ENCODE measurements at places on chromosomes 2 and 18.

- no peak overlapping the region for H3K4me3 ChIP-seq
- no peak for DNase-seq
- no peaks in the 10 kb centered on the region for H3K27me3 ChIP-seq
- no peaks in the 10 kb centered on the region for H3K36me3 ChIP-seq
- no peaks in the 10 kb centered on the region for H3K4me1 ChIP-seq
Measured at GRCh38 chr2:181305301-181306123, 151.7 kb upstream of the ITGA4 start.

DNA sequence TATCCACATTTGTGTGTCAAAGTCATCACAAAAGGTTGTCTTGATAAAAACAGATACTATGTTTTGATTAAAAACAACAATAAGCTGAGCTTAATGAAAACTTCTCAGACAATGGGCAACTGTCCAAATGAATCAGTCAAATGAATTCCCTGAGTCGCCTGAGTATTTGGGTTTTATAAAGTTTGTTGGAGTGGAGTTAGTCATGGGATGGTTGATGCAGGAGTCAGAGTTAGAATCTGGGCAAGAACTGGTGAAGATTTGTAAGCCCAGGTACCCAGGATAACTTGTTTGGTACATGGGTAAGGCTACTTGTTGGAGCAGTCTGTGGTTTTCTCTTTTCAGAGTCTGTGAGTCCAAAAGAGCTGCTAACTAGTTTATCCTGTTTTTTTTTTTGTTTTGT is 34.4 kb upstream of the RAPGEF4 start:
- no peaks in the 10 kb centered on the region for H3K27me3 ChIP-seq
- H3K36me3 ChIP-seq: no peaks in the 10 kb centered on the region
- H3K4me1 ChIP-seq: no peaks in the 10 kb centered on the region
- H3K4me3 ChIP-seq: no peak overlapping the region

- H3K4me3 ChIP-seq: no peak overlapping the region
- no peaks in the 10 kb centered on the region for H3K27me3 ChIP-seq
- H3K4me1 ChIP-seq: peaks cover 38% of the 10 kb centered on the region
- peak overlapping the region; percentile 81 for H3K27ac ChIP-seq
- no peaks in the 10 kb centered on the region for H3K36me3 ChIP-seq
- peak; percentile 54 for DNase-seq
Measured at GRCh38 chr2:241770185-241770935, 6.3 kb upstream of the GAL3ST2 start.

DNA sequence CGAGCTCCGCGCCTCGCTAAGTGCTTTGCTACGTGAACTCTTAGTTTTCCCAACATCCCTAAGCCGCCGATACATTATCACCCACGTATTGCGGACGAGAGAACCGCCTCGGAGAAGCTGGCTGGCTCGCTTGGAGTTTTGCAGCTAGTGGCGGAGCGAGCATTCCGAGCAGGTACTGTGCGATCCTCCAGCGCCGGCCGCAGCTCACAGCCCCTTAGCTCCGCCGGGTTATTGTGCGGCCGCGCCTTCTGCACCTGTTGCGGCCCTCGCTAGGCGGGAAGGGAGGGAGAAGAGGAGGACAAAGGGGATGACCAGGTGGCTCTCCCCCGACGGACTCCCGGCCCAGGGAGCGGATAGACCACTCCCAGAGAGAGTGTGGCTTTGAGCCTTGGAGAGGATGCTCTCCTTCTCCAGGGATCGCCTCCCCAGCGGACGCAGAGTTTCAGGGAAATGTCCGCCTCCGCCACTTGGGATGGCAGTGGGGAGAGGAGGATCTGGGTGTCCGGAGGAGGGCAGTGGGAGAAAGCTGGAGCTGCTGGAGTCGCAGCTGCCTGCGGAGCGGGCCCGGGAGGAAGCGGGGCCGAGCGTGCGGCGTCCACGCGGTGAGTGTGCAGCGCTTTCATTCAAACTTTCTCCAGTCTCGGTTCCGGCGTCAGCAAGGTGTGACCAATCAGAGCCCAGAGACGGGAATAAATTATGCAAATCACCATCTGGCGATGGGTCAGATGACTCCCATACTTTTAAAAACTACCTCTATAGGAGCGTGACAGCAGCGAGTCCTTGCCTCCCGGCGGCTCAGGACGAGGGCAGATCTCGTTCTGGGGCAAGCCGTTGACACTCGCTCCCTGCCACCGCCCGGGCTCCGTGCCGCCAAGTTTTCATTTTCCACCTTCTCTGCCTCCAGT is at the start of gene LIPG:
Gene LIPG (plus strand): TSS at position 769 of the 905 bp plus-strand sequence. CDS start 252 bp downstream, outside the sequence.
- H3K27ac ChIP-seq: peak within 1 kb of the TSS; percentile 92
- H3K4me3 ChIP-seq: peak within 1 kb of the TSS; percentile 56
- H3K36me3 ChIP-seq: no peaks in the 10 kb centered on the region
- no peaks in the 10 kb centered on the region for H3K4me1 ChIP-seq

- H3K27me3 ChIP-seq: no peaks in the 10 kb centered on the region
- H3K4me1 ChIP-seq: peaks cover 16% of the 10 kb centered on the region
- H3K27ac ChIP-seq: no peak overlapping the region
- H3K36me3 ChIP-seq: no peaks in the 10 kb centered on the region
Measured at GRCh38 chr2:164568317-164568716, 53.0 kb downstream of the GRB14 start.

DNA sequence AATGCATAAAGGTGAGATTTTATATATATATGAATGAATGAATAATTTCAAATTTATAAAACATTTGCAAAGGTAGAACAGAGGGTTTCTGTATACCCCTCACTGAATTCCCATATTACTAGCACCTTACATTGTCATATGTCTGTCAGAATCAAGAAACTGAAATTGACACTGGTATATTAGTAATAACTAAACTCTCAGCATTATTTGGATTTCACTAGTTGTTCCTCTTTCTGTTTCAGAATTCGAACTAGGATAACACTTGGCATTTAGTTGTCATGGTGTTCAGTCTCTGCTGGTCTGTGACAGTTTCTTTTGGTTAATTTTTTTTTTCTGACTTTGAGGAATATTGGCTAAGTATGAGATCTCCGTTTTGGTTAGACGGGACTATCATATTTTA is 275.9 kb downstream of the DCC start:
- no peaks in the 10 kb centered on the region for H3K36me3 ChIP-seq
- no peak overlapping the region for H3K4me3 ChIP-seq
- DNase-seq: no peak
- H3K27me3 ChIP-seq: no peaks in the 10 kb centered on the region
- H3K27ac ChIP-seq: no peak overlapping the region
- H3K4me1 ChIP-seq: no peaks in the 10 kb centered on the region

GRCh38 chr2:234913208-234913626 is 38.6 kb upstream of the SH3BP4 start:
- H3K4me3 ChIP-seq: no peak overlapping the region

DNA sequence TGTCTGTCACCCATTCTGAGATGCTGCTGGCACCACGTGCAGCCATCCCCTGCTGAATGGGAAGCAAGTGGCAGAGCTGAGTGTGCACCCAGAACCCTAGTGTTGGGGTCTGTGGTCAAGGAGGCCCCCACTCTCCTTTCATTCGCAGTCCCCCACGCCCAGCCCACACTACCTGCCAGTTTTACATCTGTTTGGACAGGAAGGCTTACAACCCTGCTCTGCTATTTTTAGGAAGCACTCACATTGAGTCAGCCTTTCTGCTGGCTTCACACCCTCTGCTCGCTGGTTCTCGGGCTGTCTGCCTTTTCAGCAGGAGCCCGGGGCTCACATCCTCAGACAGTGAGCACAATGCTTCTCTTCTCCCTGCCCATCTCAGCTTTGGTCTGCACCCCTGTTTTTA is 10.7 kb upstream of the ADCY3 start:
- no peaks in the 10 kb centered on the region for H3K27me3 ChIP-seq
- no peak overlapping the region for H3K4me3 ChIP-seq

DNA sequence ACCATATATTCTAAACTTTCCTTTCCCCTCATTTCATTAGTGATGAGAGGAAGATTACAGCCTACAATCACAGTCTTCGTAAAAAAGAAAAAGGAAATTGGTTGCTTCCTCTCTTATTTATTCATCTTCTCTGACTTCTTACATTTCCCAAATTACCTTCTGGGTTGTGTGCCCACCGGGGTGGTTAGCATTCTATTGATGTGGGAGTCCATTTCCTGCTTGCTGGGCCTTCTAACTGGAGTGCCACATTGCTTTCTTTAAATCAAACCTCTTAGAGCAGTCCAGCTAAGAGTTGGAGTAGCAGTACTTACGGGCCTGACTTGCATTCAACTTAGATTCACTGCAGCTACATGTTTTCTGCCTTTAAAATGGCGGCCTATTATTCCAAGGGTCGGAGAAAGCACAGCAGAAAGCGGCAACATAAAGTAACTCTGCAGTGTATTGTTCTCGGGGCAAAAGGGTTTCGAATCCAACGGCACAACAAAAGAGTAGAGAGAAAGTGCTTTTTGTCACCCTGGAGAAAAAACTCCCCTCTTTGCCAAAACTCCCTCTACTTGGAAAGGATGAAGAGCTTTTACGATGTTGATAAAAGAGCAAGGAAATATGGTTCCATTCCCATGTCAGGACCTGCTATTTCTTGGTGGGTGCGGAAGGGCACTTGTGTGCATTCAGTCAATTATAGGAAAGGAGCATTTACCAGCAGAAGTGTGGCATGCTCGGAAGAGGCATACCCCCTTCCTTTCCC is 110.6 kb upstream of the DLX2 start:
- H3K36me3 ChIP-seq: no peaks in the 10 kb centered on the region
- no peak for DNase-seq
- no peaks in the 10 kb centered on the region for H3K4me1 ChIP-seq
- H3K4me3 ChIP-seq: no peak overlapping the region
- H3K27ac ChIP-seq: no peak overlapping the region
- H3K27me3 ChIP-seq: no peaks in the 10 kb centered on the region

- no peak for DNase-seq
- H3K4me3 ChIP-seq: no peak overlapping the region
- H3K4me1 ChIP-seq: no peaks in the 10 kb centered on the region
Measured at GRCh38 chr2:154015233-154015632, 143.5 kb downstream of the GALNT13 start.

DNA sequence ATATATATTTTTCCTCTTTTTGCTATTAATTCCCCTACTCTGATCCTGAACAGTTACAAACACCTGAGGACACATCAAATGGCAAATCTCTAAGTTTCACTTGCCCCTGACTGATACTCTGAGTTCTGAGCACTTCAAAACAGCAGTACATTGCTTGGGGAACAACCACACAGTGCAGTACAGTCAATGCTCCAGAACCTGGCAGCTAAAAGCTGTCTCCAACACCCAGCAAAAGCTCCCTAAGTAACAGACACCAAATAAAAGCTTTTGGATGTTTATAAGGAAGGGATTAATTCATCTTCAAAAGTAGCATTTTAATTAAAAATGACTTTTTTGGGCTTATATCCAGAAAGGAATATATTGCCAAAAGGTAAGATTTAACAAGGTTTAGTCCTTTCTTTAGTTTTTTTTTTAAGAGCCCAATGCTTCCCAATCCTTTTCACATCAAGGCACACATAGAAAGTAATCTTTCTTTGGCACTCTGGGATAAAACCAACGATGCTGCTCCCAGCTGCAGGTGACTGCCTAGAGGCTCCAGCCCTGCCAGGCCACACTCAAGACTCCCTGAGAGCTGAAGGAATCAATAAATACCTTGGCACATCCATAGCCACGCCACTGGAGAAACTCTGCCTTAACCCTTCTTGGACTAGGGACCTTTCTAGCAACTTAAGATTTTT is 164.9 kb upstream of the ZFP36L2 start:
- H3K4me3 ChIP-seq: no peak overlapping the region
- peaks cover 4% of the 10 kb centered on the region for H3K36me3 ChIP-seq
- DNase-seq: no peak
- peak overlapping the region; percentile 61 for H3K27ac ChIP-seq

GRCh38 chr18:8928847-8929780 is 173.4 kb upstream of the NDUFV2 start:
- 0 out of 2 replicates have a peak, but pooled peaks cover 3% of the 10 kb centered on the region for H3K4me1 ChIP-seq
- DNase-seq: no peak
- no peaks in the 10 kb centered on the region for H3K36me3 ChIP-seq
- no peak overlapping the region for H3K27ac ChIP-seq

GRCh38 chr2:150528861-150529801 is 41.7 kb upstream of the RND3 start:
- H3K36me3 ChIP-seq: no peaks in the 10 kb centered on the region
- H3K27ac ChIP-seq: peak overlapping the region; percentile 6
- DNase-seq: no peak
- no peaks in the 10 kb centered on the region for H3K27me3 ChIP-seq
- H3K4me1 ChIP-seq: peaks cover 49% of the 10 kb centered on the region
- H3K4me3 ChIP-seq: no peak overlapping the region

GRCh38 chr2:64888591-64889309 is 100.4 kb upstream of the SLC1A4 start:
- no peak overlapping the region for H3K4me3 ChIP-seq
- DNase-seq: peak; percentile 49
- H3K27me3 ChIP-seq: no peaks in the 10 kb centered on the region
- no peaks in the 10 kb centered on the region for H3K36me3 ChIP-seq
- H3K4me1 ChIP-seq: no peaks in the 10 kb centered on the region
- no peak overlapping the region for H3K27ac ChIP-seq

GRCh38 chr2:213104092-213104902 is 47.1 kb downstream of the IKZF2 start:
- no peaks in the 10 kb centered on the region for H3K27me3 ChIP-seq
- H3K27ac ChIP-seq: no peak overlapping the region
- no peaks in the 10 kb centered on the region for H3K36me3 ChIP-seq
- no peak overlapping the region for H3K4me3 ChIP-seq
- no peak for DNase-seq

DNA sequence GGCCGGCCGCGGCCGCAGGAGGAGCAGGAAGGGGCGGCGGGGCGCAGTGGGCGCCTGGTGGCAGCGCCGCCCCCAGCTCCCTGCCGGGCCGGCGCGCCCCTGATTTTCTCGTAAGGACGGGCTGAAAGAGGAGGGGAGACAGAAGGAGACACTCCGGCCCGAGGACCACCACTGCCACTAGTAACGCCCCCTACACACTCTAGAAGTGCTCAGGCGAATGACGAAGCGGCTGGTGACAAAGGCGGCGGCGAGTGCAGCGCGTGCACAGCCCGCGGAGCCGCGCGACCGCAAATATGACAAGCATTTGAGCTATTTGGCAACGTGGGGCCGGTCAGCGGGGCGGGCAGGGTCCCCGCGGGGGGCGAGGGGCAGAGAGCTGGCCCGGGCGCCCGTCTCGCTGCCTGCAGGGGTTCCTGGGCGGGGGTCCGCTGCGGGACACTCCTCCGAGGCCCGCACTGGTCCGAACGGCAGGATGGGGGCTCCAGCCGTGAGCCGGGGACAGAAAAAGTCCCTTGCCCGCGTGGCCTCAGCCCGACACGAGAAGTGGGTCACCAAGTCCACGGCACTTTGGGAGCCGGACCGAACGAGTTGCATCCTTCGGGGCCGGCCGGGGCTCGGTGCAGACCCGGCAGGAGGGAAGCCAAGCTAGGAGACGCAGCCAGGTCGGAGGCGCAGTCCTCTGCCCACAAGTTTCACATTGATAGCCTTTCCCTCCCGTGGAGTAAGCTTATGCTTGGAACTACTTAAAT is 524 bp upstream of the SERTAD2 start:
- DNase-seq: peak; percentile 90
- peak overlapping the region; percentile 92 for H3K4me3 ChIP-seq
- H3K27me3 ChIP-seq: no peaks in the 10 kb centered on the region

GRCh38 chr18:6781142-6781714 is 51.7 kb downstream of the ARHGAP28 start:
- H3K4me3 ChIP-seq: no peak overlapping the region
- H3K36me3 ChIP-seq: no peaks in the 10 kb centered on the region
- H3K27me3 ChIP-seq: no peaks in the 10 kb centered on the region
- peaks cover 67% of the 10 kb centered on the region for H3K4me1 ChIP-seq
- DNase-seq: peak; percentile 50

GRCh38 chr2:147547440-147547839 is 297.4 kb upstream of the ACVR2A start:
- H3K27ac ChIP-seq: no peak overlapping the region
- H3K36me3 ChIP-seq: no peaks in the 10 kb centered on the region
- H3K4me1 ChIP-seq: 0 out of 2 replicates have a peak, but pooled peaks cover 6% of the 10 kb centered on the region
- no peak for DNase-seq
- H3K4me3 ChIP-seq: no peak overlapping the region

GRCh38 chr2:86631846-86632485 is 8.3 kb upstream of the RNF103 start:
- no peaks in the 10 kb centered on the region for H3K36me3 ChIP-seq
- H3K27ac ChIP-seq: peak overlapping the region; percentile 55
- no peak for DNase-seq
